ENCODE measurements at places on chromosomes 12 and 14.

DNA sequence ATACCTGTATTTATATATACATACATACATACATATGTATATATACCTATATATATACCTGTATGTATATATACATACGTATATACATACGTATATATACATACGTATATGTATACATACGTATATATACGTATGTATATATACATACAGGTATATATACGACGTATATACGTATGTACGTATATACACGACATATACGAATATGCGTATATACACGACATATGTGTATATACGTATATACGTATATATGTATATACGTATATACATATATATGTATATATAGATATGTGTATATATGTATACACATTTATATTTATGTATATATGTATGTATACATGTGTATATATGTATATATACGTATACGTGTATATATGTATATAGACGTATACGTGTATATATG is 92.7 kb upstream of the ABCD2 start:
- DNase-seq: no peak

DNA sequence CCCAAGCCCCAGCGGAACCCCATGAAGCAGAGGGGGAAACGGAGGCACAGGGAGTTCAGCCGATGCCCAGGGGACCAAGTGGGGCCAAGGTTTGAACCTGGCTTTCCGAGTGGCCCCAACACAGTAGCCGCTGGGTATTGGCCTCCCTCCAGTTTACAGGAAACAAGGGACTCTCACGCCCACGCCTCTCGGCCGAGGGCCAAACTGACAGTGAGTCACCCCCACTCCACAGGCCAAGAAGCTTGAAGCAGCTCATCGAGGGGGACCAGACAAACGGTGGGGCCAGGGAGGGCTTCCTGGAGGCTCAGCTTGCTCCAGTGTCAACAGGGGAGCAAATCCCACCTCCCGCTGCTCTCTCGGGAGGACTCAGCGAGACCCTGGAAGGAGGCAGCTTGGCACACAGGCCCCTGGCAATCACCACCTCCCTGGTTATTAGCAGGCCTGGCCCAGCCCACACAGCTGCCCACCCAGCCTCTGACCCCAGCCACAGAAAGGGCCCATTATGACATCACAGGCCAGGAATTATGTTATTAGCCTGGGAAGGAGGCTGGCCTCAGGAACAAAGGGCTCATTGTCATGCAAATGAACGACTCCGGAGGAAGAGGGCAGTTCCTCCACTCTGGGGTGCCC is 54.6 kb downstream of the NCOR2 start:
- no peak for DNase-seq

GRCh38 chr12:9404469-9405260 is 196.5 kb upstream of the PZP start:
- no peak for DNase-seq

- no peak for DNase-seq
Observed at GRCh38 chr12:52314511-52314910, 6.7 kb downstream of the KRT83 start.

- DNase-seq: no peak
Observed at GRCh38 chr12:8466241-8466640, 10.5 kb downstream of the CLEC6A start.

DNA sequence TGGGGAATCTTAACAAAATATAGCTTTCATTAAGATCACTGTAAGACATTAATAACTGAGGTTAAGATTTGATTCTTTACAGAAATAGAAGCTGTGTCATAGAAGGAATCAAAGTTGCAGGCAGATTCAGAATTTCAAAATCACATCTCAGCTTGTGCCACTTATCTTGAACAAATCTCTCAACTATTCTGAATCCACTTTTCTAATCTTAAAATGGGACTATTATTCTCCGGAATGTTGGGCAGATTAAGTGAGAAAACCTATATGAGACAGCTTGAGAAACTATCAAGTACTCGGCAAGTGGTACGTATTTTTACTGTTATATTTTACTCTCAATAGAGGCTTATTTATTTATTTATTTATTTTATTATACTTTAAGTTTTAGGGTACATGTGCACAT is 28.4 kb downstream of the PZP start:
- DNase-seq: no peak

- no peak for DNase-seq
Observed at GRCh38 chr12:51702587-51702986, 111.6 kb downstream of the SCN8A start.

DNA sequence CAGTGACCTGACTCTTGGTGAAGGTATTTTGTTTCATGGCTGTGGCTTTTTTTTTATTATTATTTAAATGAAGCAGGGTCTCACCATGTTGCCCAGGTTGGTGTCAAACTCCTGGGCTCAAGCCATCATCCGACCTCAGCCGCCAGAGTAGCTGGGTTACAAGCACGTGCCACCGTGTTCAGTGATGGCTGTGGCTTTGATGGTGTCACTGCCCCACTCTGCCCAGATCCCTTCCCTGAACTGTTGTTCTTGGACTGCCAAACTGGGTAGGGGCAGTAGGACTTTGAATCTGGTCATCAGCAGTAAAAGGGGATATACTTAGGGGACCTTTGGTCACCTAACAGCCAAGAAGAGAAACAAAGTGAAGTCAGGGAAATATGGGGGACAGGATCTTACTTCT is 19.4 kb downstream of the B4GALNT3 start:
- DNase-seq: no peak

- no peak for DNase-seq
Observed at GRCh38 chr12:92495108-92495507, 207.7 kb upstream of the PLEKHG7 start.

DNA sequence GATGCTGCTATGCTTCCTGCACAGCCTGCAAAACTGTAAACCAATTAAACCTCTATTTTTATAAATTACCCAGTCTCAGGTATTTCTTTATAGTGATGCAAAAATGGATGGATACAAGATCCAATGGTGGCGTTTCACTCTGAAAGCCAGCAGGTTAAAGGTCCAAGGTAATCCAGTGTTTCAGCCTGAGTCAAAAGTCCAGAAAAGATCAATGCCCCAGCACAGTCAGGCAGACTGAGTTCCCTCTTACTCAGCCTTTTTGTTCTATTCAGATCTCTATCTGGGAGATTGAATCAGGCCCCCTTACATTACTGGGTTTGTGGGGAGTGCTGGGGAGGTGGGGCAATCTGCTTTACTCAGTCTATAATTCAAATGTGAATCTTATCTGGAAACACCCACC is 464.5 kb downstream of the GXYLT1 start:
- no peak for DNase-seq

- DNase-seq: no peak
Observed at GRCh38 chr12:97758194-97758501, 295.5 kb downstream of the RMST start.

DNA sequence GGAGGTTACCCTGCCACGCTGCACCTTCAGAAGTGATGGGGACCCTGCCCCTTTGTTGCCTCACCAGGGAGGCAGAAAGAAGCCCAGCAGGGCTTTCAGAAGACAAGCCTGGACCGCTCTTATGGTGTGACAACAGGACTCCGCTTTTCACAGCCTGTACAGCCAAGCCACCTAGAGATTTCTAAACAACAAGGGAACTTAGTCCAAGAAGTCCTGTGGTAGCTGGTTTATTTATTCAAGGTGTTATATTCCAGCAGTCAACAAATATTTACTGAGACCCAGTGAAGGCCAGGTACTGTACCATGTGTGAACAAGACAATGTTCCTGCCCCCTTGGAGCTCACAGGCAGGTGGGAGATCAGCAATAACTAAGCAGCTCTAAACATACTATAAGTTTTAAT is 4.0 kb upstream of the TMEM229B start:
- no peak for DNase-seq

DNA sequence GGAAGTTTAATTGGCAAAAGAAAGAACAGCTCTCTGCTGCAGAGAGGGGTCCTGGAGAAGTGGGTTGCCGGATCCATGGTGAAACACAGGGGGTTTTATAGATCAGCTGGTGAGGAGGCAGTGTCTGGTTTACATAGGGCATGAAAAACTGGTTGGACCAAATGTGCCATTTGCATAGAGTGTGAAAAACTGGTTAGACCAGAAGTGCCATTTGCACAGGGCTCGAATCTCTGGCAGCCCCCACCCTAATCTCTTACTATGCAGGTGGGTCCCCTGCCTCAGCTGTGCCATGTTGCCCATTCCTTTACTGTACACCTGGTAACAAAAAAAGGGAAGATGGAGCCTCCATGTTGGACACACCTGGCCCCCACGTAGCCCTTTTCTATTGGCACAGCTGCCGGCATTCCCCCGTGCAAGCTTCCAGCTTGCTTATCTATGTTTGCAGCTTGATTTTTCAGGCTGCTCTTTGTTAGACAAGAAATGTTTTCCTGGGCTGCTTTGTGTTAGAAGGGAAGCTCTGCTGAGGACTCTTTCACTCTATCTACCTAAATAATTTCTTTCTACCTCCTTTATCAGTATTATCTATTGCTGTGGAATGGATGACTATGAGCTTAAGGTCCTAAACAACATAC is 61.1 kb upstream of the TMEM132D start:
- no peak for DNase-seq

- no peak for DNase-seq
Observed at GRCh38 chr12:117022465-117022864, 76.8 kb downstream of the TESC start.

- no peak for DNase-seq
Observed at GRCh38 chr12:12441843-12442461, 85.1 kb downstream of the BORCS5 start.

DNA sequence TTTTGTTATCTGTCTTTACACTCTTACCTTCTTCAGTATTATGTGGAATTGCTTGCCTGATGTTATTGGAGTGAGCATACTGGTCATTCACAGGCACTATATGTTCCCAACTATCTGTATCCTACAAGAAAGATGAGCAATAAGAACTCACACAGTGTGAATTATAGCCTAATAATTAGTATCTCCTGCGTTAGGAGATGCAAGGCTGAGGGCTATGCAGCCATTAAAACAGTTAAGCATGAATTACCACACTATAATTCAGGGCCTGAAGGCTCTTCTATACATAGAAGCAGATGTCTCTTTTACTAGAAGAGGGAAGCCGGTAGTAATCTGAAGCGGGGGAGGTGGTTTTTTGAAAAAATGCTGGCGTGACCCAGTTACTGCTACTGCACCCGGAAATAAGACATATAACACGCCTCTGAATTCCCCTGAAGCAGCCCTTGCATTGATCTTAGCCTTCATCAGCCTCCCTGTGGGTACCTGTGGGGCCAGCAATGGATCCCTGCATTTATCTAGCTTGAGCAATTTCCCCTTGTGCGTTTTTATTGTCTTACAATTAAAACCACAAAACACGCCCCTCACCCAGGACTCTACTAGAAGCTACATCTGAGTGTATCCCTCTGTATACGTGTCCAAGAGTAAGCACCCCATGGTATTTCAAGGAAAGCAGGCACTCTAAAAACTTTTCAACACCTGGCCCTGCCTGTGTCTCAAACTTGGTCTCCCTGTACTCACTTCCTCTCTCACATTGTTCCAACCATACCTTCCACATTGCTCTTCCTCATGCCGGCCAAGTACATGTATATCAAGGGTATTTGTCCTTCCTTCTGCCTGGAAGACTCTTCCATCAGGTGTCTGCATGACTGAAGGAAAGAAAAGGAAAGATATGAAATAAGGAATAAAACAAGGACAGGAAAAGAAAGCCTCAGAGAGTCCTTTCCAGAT is 210.9 kb upstream of the ARID2 start:
- no peak for DNase-seq

DNA sequence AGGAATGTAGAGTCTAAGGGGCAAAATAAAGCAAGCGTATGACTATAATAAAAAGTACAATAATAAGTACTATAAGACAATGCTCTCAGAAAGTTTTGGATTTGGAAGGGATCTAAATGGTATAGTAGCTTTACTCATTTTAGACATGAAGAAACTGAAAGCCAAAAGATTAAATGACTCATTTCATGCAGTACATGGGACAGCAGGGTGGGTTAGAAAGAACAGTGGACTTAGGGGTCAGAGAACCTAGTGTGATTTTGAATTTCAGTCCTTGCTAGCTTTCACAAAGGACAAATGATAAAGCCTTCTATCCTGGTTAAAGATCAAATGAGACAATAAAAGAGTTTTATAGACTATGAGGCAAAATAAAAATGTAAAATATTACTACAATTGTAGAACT is 6.8 kb upstream of the LEMD3 start:
- no peak for DNase-seq

DNA sequence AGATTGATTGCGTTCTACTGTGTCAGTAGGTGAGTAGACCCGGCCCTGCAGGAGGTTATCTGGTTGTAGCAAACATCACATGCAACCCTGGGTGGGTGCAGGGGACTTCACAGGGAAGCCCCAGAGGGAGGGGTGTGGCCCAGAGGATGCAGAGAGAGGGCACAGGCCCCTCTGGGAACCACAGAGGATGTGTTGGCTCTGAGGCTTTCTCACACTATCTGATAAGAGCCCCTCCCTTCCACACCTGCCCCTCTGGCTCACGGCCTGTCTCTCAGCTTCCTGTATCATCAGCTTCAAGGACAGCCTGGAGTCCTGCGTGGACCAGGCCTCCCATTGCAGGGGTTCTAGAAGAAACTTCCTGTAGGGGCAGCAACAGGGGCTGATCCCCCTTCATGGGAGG is 101.9 kb downstream of the RIN3 start:
- DNase-seq: no peak

DNA sequence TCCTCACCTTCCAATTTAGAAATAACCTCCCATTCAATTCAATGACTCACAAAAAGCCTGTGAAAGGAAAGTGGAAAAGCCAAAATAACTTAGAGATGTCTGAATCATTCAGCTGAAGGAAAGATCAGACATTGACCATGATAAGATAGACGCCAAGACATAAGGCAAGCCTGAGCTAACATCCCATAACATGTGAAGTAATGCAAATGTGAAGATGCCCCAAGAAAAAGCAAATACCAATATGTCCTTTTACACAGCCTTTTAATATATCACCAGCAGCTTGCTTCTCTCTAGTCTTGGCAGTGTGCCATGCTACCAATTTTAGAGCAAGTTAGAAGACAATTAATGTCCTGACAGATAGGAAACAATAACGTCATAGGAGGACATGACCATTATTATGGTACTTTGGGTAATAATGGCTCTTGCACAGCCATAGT is 2.4 kb upstream of the NUMB start:
- DNase-seq: no peak

DNA sequence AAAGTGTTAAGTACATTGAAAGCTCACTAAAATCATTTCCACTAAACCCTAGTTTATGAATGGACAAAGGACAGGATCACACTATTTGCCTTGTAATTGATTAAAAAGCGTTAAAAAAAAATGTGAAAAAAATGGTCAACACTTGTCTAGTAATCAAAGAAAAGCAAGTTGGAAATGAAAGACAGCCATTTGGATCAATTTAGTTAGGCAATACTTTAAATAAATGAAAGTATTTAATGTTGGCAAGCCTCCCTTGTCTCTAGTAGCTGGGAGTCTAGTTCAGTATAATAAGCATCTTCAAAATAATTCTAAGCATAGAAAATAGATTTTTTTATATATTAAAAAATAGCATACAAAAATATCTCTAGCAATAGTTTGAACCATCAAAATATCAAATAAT is 14.2 kb upstream of the CNIH1 start:
- DNase-seq: no peak

DNA sequence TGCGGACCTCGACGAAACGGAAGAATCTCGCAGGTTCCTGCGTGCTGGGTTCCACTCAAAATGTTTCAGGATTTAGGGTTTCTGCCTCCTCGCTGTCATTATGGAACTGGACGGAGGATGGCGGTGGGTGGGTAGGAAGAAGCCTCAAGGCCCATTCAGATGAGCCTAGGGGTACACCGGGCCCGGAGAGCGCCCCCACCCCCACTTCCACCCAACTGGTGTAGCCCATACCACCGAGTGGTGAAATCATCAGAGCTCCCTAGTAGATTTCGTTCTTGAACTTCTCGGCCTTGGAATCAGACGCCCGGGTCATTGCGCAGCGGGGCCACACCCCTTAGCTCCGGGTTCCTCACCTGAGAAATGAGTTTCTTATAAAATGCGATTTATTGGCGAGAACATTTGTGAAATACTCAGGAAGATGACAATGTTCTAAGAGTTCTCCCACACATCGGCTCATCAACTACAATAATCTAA is 13.3 kb upstream of the TBX3 start:
- DNase-seq: no peak
